ENCODE measurements at places on chromosomes 1 and 21.

DNA sequence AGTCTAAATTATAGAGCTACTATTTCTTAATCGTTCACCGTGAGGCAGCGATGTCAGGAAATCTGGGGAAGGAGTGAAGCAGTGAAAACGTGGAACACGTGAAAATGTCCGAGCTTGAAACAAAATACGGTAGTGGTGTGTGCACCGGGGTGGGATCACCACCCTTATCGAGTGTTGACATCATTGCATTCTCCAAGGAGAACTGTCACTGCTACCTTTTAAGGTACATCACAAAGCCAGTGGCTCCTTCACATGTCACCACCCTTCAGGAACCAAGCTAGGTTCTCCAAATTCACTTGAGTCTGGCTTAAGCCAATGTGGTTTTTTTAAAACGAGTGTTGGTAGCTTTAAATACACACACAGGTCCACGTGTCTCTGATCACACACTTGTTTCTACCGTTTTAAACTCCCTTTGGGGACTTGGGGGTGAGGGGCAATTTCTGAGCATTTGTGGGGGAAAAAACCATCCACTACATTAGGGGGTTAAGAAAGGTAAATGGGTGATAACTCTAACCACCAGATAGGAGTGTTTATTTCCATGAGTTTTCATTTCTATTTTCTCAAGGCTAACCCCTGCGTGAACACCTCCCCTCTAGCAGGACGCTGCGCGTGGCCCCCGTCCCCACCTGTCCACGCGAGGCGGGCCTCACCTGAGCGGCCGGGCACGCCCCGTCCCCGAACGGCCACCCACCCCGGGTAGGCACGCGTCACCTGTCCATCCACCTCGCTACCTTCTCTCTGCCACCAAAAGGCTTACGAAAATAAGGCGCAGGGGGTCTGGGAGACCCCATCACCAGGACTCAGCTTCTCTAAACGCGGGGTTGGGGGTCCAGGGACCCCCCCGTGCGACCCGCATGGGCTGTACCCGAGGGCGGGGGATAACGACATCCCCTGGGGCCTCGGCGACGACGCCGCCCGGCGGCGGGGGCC is 978 bp downstream of the PRDM15 start:
- DNase-seq = no peak

DNA sequence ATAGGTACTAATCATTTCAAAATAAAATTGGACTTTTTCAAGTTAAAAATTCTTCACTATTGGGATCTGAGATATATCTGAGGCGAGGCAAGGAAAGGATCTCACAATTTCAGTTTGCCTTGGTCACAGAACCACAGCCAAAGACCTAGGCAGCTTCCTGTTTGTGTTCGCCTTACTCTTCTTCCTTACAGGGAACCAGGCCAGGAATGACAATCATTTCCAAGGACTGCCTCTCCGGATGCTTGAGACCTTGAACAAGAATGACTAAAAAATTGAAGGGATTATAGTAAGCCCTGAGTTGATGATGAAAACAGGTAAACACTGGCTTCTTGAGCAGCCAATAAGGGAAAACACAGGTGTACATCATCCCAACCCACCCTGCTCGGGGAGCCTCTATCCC is 35.2 kb upstream of the SERBP1 start:
- no peak for DNase-seq

GRCh38 chr1:29547300-29547699 is 311.0 kb downstream of the PTPRU start:
- peak; percentile 12 for DNase-seq

GRCh38 chr1:62285440-62285839 is 33.8 kb downstream of the KANK4 start:
- DNase-seq = no peak

- no peak for DNase-seq
Measured at GRCh38 chr1:156815307-156815826, 1.3 kb downstream of the SH2D2A start.

- DNase-seq = peak; percentile 50
Measured at GRCh38 chr1:2633936-2634491, 1.2 kb upstream of the MMEL1 start.

DNA sequence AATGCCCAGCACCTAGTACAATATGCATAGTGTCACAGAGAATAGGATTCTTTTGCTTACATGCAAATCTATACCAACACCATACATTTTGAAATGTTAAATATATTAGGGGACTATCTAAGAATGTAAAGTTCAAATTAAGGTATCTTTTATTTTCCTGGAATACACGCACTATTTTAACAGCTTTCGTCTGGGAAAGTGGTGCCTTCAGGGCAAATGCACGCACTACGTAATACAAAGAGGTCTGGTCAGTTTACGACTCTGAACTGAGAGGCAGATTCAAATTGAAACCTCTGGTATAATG is 931 bp downstream of the FUBP1 start:
- DNase-seq = no peak

- DNase-seq = no peak
Measured at GRCh38 chr1:228358764-228359612, 47.6 kb downstream of the TRIM11 start.

GRCh38 chr1:156336242-156336641 is 1.9 kb downstream of the CCT3 start:
- DNase-seq = no peak

DNA sequence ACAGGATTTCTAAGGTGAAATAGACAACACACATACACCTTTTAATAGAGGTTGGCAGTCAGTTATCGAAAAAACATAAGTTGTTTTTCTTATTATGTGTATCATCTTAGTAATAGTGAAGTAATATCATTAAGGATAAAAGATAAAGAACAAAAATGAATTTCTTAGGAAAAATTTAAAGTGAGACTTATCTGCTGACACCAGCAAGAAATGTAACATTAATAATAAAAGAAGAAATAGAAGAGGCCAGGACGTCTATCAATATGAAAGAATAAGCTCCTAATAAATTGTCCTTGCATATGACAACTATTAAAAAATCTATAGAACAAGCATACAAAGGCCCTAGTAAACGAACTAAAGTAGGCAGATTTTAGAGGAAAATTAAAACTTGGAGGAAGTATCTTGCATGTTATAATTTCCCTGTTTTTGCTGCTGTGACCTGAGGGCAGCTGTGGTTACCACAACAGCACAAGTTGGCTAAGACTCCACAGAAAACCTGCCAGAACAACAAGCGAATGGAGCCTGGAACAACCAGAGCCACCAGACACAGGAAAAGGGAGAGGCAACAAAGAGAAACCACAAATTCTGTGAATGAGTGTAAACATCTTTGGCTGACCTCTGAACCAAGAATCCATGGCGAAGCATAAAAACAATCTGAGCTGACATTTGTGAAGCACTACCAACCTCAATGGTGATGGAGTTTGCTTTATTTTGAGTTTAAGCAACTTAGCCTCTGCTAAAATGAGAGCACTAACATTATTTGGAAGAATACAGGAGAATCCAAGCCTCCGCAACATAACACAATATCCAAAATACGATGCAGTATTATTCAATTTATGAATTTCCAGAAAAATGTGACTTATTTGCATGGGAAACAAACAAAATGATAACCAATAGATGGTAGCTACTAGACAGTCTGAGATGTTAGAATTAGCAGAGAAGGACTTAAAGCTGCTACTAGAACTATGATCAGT is 207.5 kb downstream of the KCNT2 start:
- DNase-seq = no peak

GRCh38 chr1:33277488-33278084 is 21.3 kb downstream of the ZNF362 start:
- no peak for DNase-seq
